GM12864 (cell line): ENCODE measurements at places on chromosomes 3 and 15.

- DNase-seq, result peak; percentile 2
Observed at GRCh38 chr3:134754768-134755559, 40.1 kb upstream of the EPHB1 start.

DNA sequence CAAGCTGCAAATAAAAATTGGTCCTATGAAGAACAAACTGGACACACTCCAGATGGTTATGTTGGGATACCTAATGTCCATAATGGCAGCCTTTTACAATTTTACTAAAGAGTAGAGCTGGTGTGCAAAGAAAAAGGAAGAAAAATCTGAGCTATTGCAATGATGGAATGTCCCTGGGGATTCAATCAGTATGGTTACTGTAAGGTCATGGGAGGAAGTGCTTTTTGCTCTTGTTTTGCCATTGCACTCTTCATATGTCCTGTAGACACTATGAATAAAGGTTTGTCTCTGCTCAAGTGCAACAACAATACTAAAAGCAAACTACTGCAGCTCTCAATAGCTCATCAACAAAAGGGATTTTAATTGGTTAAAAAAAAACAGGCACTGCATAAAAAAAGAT is 5.4 kb downstream of the PFN2 start:
- DNase-seq, result no peak

GRCh38 chr3:124438813-124439212 is 291.4 kb upstream of the UMPS start:
- DNase-seq, result no peak

DNA sequence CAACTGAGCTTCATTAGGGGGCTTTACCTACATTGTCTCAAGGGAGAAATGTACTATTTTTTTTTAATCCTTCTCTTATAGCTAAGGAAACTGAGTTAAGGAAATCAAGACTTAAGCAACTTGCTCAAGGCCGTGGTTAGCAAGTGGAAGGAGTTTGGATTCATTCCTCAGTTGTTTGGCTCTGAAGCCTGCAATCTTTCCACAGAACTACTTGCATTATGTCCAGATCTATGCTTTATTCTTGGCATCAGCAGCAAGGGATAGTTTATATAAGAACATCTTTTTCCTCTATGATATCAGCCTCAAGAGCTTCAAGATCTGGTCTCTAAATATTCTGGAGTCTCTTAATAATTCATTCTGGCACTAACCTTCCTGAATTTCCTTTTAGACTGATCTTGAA is 182.4 kb downstream of the SV2B start:
- DNase-seq, result no peak

DNA sequence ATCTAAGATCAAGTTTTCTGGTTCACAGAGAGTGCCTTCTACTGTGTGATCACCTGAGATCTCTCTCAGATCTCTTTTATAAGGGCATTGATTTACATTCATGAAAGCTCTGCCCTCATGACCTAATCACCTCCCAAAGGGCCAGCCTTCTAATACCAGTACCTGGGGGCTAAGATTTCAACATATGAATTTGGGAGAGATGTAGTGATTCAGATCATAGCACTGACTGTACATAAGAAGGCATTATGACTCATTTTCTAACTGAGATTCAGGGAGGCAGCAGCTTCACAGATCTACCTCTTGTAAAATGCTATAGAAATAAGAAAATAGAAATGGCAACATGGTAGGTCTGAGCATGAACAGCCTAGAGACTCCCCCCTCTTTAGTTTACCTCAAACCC is 39.6 kb downstream of the VGLL3 start:
- no peak for DNase-seq

- DNase-seq, result no peak
Observed at GRCh38 chr3:33187368-33187634, 31.3 kb downstream of the SUSD5 start.

- DNase-seq, result no peak
Observed at GRCh38 chr3:98026425-98027084, 8.6 kb downstream of the GABRR3 start.

DNA sequence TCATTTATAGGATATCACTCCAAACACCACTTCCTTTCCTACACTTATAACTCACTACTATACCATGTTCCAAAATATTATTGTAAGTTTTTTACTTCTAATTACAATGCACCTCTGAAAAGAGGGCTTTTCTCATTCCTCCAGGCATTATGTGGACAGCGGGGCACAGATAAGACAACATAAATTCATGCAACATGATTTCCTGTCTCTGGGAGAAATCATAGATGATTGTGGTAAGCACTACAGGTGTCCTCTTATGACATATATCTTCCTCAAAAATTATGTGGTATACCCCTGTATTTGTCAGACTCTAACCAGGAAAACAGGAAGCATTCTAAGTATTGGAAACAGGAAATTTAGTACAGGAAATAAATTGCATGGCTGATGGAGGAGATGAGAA is 45.7 kb upstream of the INO80 start:
- DNase-seq, result no peak

DNA sequence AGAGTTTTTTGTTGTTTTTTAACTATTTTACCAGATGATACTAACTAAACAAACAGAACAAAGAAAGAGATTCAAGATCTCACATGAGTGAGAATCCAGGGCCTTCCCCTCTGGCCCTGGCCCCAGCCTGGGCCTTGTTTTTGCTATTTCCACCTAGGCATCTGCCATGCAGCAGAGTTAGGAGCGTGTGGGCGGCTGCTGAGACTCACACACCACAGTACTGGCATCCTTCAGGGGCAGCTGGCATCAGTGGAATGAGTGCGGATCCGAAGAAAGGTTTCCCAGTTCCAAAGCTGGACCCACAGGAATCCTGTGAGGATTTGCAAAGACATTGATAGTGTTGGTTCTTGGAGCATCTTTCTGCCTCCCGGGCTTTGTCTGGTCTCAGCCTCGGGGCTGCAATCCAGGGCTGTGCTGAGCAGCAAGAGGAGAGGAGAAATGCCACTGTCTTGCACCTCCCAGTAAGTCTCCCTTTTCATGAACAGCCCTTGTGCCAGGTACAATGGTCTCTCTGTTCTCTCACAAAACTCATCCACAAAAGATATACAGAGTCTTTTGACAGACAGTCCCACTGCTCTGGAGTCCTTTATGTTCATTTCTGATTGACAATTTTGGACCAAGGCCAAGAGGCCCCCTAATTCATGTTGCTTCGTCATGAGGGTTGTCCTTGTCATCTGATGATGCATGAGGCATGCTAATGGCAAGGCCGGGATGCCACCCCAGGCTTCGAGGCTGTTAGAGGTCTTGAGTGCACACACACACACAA is 46.6 kb downstream of the APH1B start:
- DNase-seq, result no peak

DNA sequence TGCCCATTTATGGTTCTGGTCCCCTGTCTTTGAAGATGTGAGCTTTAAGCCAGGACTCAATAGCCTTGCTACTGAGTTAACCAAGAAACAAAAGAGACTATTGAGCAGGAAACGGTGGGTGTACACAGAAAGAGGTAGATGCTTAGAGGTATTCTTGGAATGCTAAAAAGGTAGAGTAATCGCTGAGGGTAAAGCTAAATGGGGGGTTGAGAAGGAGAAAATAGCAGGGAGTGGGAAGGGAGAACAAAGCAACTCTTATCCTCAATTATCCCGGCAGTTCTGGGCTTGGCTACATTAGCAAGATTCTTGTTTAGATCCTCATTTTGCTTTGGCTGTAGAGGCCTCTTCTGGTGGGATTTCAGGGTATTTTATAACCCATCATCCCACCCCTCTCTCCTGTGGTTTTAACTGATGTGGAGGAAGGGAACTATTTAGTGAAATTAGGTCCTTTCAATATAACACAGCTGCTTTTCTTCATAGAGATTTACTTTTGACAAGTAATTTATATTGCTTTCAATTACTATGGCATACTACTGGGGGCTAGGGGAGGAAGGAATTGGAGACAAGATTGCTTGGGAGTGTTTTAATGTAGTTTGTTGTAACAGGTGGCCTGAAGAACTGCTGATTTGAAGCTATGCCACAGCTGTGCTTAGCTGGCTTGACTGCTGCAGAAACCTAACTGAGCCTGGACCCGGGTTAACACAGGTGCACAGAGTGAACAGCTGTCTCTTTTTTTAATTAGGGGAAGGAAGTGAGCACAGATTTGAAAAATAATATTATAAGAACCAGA is 234.3 kb upstream of the CCDC54 start:
- DNase-seq, result no peak

GRCh38 chr3:32450992-32451659 is 51.5 kb downstream of the CMTM6 start:
- DNase-seq, result no peak

- no peak for DNase-seq
Observed at GRCh38 chr3:37922721-37923568, 61.3 kb downstream of the CTDSPL start.

DNA sequence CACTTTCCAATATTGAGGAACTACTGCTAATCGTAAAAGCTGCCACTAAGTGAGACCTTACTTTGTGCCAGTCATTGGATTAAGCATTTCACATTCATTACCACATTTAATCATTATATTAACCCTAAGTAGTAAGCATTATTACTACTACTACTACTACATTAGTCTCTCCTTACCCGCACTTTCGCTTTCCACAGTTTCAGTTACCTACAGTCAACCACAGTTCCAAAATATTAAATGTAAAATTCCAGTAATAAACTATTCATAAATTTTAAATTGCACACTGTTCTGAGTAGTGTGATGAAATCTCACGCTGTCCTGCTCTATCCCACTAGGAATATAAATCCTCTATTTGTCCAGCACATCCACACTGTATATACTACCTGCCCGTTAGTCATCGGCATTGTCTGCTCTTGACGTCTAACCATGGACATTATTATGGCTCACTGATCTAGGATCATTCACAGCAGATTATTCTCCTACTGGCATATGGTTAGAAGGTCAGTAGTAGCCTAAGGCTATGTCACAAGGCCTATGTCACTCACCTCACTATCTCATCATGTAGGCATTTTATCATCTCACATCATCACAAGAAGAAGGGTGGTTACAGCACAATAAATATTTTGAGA is 121.1 kb downstream of the GSK3B start:
- no peak for DNase-seq

DNA sequence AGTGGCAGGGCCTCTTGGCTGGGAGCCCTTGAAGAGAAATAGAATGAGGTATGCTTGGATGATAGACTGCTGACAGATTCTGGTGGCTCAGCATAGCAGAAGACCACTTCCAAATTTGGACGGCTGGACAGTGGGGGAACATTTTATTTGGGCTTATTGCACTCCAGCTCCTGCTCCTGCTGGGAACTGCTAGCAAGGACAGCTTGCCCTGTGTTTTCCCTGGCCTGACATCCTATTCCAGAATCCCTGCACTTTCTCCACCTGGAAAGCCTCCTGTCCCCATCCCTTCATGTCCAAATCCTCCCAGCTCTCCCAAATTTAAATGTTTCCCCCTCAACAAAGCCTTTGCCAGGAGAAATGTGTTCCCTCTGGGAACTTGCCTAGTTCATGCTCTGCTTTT is 9.8 kb upstream of the COLQ start:
- DNase-seq, result no peak

GRCh38 chr15:26555898-26556297 is 217.0 kb downstream of the GABRB3 start:
- DNase-seq, result no peak

- DNase-seq, result no peak
Observed at GRCh38 chr3:46206282-46207015, 1.7 kb downstream of the CCR1 start.

GRCh38 chr15:91921188-91921842 is 67.8 kb downstream of the SLCO3A1 start:
- no peak for DNase-seq

DNA sequence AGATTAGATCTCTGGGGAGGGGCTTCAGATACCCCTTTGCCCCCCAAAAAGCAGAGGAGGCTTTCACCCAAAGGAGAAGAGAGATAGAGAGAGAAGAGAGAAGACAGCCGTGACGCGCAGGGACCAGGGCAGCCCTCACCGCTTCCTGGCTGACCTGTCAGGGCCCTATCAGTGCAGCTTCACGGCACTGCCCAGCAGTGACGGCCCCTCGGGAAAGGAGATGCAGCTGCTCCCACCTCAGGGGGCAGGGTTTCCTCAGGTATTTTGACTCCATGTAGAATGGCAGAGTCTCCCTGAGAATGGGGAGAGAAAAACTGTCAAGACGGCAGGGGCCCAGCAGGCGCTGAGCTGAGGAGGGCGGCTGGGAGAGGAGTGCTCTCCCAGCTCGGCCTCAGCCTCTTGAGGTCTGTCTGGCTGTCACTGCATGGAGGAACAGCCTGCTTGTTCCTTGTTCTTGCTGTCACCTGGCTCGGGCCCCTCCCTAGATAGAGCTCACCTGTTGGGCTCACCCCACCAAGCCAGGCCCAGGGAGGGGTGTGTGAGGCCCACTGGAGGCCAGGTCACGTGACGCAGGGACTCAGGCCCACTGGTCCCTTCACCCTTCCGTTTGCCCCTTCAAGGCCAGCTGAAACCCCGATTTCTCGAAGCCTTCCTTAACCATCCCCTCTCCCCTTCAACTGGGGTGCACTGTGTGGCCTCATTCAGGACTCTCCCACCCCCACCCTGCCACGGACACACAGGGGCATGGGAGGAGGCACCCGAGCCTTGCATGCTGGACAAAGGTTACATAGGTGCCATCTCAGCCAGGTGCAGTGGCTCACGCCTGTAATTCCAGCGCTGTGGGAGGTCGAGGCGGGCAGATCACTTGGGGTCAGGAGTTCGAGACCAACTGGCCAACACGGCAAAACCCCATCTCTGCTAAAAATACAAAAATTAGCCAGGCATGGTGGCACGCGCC is 28.2 kb downstream of the LOXL1 start:
- no peak for DNase-seq

GRCh38 chr3:29363110-29363509 is 82.2 kb downstream of the RBMS3 start:
- no peak for DNase-seq

GRCh38 chr15:58311556-58311955 is 120.2 kb upstream of the LIPC start:
- no peak for DNase-seq

GRCh38 chr3:194483850-194484249 is 3.0 kb downstream of the ATP13A3 start:
- no peak for DNase-seq

DNA sequence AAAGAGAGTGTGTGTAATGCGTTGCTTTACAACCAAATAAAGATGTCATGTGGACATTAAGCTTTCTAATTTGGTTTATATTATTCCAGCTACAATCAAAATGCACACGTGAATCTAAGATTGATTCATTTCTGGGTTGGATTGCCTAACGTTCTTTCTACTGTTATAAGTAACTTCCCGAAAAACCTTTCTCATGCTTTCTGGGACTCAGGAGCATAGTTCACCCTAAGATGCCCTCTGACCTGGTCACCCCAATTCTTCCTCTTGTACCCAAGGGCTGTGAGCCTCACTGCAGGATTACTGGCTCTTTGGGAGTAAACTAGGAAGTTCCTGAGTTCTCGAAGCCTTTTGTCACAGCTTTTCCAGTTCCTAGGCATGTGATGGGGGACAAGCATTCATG is 12.7 kb upstream of the LMCD1 start:
- no peak for DNase-seq
